CD4-positive, alpha-beta T cell treated with Interleukin-6 for 4 hours (primary cell): ENCODE measurements at places on chromosomes 1 and 21.
A peak's percentile ranks its signal among the peaks of the same experiment; 100 is the strongest.

DNA sequence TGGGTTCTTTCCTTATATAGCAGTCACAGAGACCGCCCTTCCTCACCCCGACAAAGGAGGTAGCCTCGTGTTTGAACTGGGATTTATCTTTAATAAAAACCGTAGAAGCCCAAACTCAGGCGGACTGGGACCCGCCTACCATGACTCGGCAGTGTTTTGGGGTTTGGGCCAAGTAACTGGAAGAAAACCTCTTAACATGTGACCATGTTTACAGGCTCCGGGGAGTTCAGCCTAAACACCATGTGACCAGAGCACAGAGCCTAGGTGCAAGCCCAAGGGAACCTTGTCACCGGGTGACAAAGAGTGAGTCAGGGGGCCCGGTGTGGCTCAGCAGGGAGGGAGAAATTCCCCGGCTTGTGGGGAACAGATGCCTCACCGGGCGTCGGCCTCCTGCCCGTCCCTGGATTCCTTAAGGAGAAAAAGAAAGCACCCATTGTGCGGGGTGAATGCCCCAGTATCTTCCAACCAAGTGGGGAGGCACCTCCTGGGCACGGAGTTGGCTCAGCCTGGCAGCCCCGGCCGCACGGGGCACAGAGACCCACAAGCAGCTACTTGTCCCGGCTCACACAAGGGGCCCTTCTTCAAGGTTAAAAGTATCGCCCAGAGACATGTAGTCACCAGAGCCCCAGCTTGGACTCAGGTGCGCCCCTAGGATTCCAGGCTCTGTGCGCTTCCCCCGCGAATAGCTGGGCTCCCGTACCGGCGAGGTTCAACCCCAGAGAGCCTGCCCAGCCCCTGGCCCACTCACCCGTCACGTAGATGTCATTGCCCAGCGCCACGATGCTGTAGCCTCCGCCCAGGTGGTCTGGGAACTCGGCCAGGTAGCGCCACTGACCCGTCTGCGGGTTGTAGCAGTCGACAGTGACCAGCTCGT lies 1.4 kb downstream of the KLHL21 start:
- peak; percentile 83 for DNase-seq

GRCh38 chr1:14599183-14599791 lies 802 bp downstream of the KAZN start:
- DNase-seq, result no peak

DNA sequence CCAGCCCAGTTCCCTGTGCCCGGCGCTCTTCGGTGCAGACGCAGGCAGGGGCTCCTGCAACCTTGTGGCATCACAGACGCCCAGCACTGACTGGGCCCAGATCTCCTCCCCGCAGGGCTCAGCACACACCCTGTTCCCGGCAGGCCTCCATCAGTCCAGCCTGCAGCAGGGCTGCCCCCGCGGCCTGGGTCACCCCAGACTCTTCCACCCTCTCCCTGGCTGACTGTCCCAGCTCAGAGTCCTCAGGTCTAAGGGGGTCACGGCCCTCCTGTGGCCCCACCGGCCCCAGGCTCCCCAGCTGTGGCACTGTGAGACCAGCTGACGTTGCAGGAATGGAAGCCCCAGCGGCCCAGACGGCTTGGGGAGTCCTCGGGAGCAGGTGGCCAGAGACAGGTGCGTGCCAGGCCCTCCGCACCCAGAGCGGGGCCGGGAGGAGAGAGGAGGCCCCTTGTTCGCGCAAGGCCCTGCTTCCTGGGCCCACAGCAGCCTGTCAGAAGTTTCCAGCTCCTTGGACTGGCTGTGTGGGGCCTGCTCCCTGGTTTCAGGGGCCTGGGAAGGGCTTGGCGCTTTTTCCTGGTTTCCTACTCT lies 4.2 kb downstream of the B3GALT6 start:
- DNase-seq, result no peak

DNA sequence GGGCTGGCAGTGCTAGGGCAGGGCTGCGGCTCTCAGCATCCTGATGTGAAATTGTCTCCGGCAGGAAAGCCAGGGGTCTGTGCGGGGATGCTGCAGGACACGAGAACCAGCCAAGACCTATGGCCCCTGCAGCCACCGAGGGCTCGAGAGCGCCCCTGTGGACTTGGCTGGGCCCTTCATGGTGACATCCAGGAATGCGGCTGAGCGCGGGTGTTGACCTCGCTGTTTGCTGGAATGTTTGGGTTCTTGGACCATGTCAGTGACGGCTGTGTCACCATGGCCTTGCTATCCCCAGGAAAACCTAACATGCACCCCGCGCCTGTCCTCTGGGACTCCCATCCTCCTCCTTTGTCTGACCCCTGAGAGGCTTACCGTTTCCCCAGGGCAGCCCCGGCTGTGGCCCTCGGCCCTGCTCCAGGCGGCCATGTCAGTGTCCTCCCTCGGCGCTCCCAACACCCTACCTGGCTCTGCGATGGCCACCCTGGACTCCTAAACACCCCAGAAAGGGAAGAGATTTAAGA lies 14.3 kb upstream of the C1orf174 start:
- DNase-seq, result no peak

GRCh38 chr1:206961668-206962067 lies 8.6 kb downstream of the FCAMR start:
- DNase-seq, result no peak
